Chondrocyte (in vitro differentiated cells): ENCODE measurements at places on chromosomes 12 and 14. TPM values are rescaled to one million over a fixed set of nuclear protein-coding genes. Genes with fewer than 3 reads are reported as not detected.

- no peaks in the 10 kb centered on the region for H3K4me1 ChIP-seq
- no peaks in the 10 kb centered on the region for H3K36me3 ChIP-seq
- H3K4me3 ChIP-seq, result no peak overlapping the region
- DNase-seq, result no peak
Measured at GRCh38 chr14:26687301-26687837, 89.5 kb upstream of the NOVA1 start.

GRCh38 chr12:88310666-88311065 is 168.6 kb downstream of the TMTC3 start:
- no peaks in the 10 kb centered on the region for H3K36me3 ChIP-seq
- H3K4me3 ChIP-seq, result no peak overlapping the region
- H3K4me1 ChIP-seq, result peaks cover 37% of the 10 kb centered on the region
- DNase-seq, result no peak

DNA sequence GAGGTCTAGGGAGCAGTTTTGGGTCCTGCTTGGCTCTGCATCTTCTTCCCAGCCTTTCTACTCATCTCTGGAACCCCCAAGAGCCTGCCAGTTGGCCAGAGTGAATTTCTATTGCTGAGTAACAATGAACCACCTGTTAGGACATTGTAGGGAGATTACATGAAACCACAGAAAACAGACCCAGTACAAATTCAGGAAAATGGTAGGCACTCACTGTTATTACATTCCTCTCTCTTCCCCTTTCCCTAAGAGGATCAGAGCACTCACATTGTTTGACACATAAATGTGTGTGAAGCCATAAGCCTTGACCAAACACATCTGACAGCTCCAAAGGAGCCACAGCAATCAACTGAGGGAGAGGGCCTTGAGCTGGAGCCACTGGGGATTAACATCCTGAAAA is 216.1 kb downstream of the TMEM132D start:
- H3K27me3 ChIP-seq, result no peaks in the 10 kb centered on the region
- no peak overlapping the region for H3K27ac ChIP-seq
- no peaks in the 10 kb centered on the region for H3K4me1 ChIP-seq
- no peak for DNase-seq

- H3K36me3 ChIP-seq, result no peaks in the 10 kb centered on the region
- H3K27ac ChIP-seq, result peak overlapping the region; percentile 82
- peaks cover 28% of the 10 kb centered on the region for H3K4me1 ChIP-seq
- no peak for DNase-seq
- H3K4me3 ChIP-seq, result peak overlapping the region; percentile 50
- no peaks in the 10 kb centered on the region for H3K27me3 ChIP-seq
Measured at GRCh38 chr12:132506328-132507160, 16.6 kb downstream of the FBRSL1 start.

- no peak for DNase-seq
Measured at GRCh38 chr12:116278279-116278626, 760 bp upstream of the MED13L start.

DNA sequence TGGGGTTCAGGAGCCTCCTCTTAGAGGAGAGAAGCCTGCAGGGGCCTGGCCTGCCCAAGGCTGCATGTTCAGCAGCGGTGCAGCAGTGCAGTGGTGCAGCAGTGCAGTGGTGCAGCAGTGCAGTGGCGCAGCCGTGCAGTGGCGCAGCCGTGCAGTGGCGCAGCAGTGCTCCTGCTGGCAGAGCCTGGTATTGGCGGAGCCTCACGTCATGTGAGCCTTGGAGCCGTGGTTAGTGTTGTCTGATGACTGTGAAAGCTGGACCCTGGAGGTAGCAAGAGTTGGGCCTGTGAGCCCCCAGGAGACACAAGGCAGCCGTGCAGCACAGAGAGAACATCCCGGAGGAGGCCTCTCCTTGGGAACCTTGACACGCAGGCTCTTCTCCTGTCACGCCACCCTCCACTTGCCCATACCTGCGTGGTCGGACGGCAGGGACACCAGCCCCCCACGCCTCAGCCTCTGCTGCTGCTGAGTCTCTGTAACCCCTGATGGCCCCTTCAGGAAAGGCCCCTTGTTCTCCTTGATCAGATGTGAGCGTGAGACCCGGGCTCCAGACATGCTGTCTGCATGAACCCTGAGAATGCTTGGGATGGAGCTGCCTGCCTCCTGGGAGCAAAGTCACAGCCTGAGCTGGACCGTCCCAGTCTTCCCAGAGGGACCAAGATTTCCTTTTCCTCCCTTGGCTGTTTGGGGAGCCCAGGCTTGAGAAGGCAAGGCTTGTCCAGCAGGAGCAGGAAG is 193.7 kb downstream of the KIF26A start:
- no peaks in the 10 kb centered on the region for H3K4me1 ChIP-seq
- peaks cover 3% of the 10 kb centered on the region for H3K27me3 ChIP-seq
- no peak overlapping the region for H3K4me3 ChIP-seq
- peaks cover 3% of the 10 kb centered on the region for H3K36me3 ChIP-seq
- DNase-seq, result no peak

GRCh38 chr12:128531170-128531569 is 264.2 kb downstream of the TMEM132C start:
- no peak for DNase-seq
- H3K4me3 ChIP-seq, result no peak overlapping the region
- H3K36me3 ChIP-seq, result no peaks in the 10 kb centered on the region

GRCh38 chr12:27112871-27113270 is 30.5 kb upstream of the C12orf71 start:
- peaks cover 17% of the 10 kb centered on the region for H3K4me1 ChIP-seq
- no peak overlapping the region for H3K4me3 ChIP-seq
- H3K27me3 ChIP-seq, result no peaks in the 10 kb centered on the region
- no peak for DNase-seq
- H3K27ac ChIP-seq, result no peak overlapping the region

DNA sequence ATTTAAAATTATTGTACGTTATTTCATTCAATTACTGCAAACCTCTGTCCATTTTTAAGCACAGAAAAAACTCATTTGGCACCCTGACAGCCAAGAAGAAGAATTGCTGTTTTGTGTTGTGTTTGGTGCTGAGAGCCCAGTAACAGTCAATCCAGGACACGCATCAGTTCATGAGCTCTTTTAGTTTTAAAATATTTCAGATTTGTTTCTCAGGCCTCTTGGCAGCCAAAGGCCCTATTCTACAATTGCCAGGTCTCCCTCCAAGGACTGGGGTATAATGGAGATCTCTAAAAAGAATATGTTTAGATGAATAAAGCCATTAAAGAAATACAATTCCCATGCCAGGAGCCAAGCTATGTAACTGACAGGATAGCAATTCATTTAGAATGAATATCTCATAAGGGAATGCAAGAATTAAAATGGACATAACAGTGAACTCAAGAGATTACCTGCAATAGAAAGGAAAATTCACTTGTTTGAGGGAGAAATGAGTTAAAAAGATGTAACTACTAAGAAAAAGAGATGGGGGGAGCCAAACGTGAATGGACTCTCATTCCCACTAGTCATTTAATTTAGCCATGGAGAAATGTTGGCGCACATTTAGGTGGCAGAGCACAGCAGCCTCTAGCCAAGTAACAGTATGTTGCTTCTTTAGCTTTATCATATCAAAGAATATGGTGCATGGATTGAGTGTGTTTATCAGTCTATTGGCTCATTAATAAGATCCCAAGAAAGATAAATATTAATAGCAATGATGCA is 140.6 kb upstream of the PELI2 start:
- peaks cover 3% of the 10 kb centered on the region for H3K36me3 ChIP-seq
- peaks cover 5% of the 10 kb centered on the region for H3K4me1 ChIP-seq
- no peak overlapping the region for H3K27ac ChIP-seq

- no peaks in the 10 kb centered on the region for H3K4me1 ChIP-seq
- H3K27ac ChIP-seq, result no peak overlapping the region
- H3K4me3 ChIP-seq, result no peak overlapping the region
- peak; percentile 79 for DNase-seq
- H3K27me3 ChIP-seq, result no peaks in the 10 kb centered on the region
Measured at GRCh38 chr12:104998423-104999346, 12.6 kb downstream of the NOPCHAP1 start.

DNA sequence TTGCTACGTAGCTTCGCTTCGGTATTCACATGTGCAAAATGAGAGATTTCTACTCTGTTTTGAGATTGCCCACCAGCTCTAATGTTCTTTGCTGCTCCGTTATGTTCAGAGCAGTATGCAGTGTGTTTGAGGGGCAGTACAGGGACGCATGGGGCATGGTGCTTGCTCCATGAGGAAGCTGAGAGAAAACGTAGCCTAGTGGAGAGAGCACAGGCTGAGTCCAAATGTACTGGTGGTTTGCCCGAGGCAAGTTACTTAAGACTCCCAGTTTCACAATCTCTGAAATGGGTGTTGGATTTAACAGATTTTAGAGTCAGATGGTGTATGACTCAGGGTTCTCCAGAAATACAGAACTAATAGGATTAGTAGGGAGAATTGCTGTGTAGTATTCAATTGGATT is 310.5 kb downstream of the ETNK1 start:
- no peak overlapping the region for H3K27ac ChIP-seq
- DNase-seq, result no peak
- no peaks in the 10 kb centered on the region for H3K27me3 ChIP-seq
- peak overlapping the region; percentile 51 for H3K4me3 ChIP-seq
- H3K4me1 ChIP-seq, result peaks cover 9% of the 10 kb centered on the region
- H3K36me3 ChIP-seq, result no peaks in the 10 kb centered on the region

GRCh38 chr12:66269757-66270383 is 32.4 kb upstream of the HELB start:
- peaks cover 8% of the 10 kb centered on the region for H3K27me3 ChIP-seq
- DNase-seq, result no peak
- H3K4me3 ChIP-seq, result no peak overlapping the region
- H3K27ac ChIP-seq, result no peak overlapping the region

IQSEC3 gene
- total RNA-seq, result 0.41 TPM in 1 of 3 replicates, not detected in the others

TESPA1 gene
- total RNA-seq, result not detected in 3 replicates

GYS2 gene
- not detected in 3 replicates for total RNA-seq

C12orf50 gene
- 0.31 TPM in 1 of 3 replicates, not detected in the others for total RNA-seq

RERG gene
- total RNA-seq, result 10.1 to 64.8 TPM (median 10.8 TPM) in 3 replicates

TBPL2 gene
- not detected in 3 replicates for total RNA-seq

HOXC5 gene
- total RNA-seq, result not detected in 3 replicates

RIPK3 gene
- total RNA-seq, result 0.80 to 1.3 TPM (median 0.90 TPM) in 3 replicates

RAD51AP1 gene
- 3.8 to 8.7 TPM (median 3.8 TPM) in 3 replicates for total RNA-seq

CLEC4A gene
- 0.65 to 1.1 TPM (median 0.99 TPM) in 3 replicates for total RNA-seq

MYF6 gene
- not detected in 3 replicates for total RNA-seq

NYNRIN gene
- 20.0 to 32.1 TPM (median 21.0 TPM) in 3 replicates for total RNA-seq

LRRC43 gene
- total RNA-seq, result 1.5 to 2.0 TPM (median 1.6 TPM) in 3 replicates

FOXA1 gene
- total RNA-seq, result not detected in 3 replicates

CATSPERB gene
- 0.99 to 2.8 TPM (median 2.2 TPM) in 3 replicates for total RNA-seq

DPY19L2 gene
- total RNA-seq, result 6.7 to 8.9 TPM (median 6.9 TPM) in 3 replicates

MSI1 gene
- 2.5 to 2.8 TPM (median 2.6 TPM) in 3 replicates for total RNA-seq

IL22 gene
- total RNA-seq, result not detected in 3 replicates
